ENCODE measurements at places on chromosomes 1 and 21.

- DNase-seq: no peak
These were observed 224.8 kb upstream of the SGIP1 start for GRCh38 chr1:66309006-66309741.

GRCh38 chr1:25433389-25434186 lies 2.9 kb downstream of the MACO1 start:
- DNase-seq: no peak

GRCh38 chr1:98130408-98130807 lies 209.6 kb upstream of the DPYD start:
- DNase-seq: no peak

DNA sequence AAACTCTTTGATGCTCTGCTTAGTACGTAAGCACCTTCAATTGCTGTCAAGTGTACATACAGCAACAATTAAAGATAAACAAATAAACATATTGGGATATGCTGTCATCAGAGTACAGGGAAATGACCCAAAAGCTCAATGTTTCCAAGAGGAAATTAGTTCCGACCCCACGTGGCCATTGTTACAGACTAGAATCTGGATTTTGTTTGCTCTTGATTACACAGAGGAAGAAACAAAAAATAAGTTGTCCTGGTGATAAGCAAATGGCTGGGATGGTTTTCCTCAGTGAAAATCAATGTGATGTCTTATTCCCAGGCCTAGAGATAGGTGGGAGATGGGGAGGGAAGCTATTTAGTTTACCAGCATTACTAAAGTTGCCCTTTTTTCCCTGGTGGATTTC lies 113.0 kb upstream of the UBE2U start:
- DNase-seq: no peak

- no peak for DNase-seq
These were observed 11.5 kb downstream of the ACADM start for GRCh38 chr1:75736016-75736415.

DNA sequence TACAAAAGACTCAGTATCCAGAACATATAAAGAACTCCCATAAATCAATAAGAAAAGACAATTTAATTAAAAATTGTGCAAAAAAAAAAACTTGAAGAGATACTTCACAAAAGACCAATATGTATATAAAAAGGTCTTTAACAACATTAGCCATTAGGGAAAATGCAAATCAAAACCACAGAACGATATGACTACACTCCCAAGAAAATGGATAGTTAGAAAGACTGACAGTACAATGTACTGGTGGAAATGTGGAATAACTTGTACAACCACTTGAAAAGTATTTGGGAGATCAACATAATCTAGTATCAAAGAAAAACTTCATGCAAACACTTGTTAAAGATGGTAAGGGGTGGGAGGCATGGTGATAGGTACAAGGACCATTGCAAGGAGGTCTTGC lies 3.9 kb upstream of the CLCA1 start:
- DNase-seq: no peak

DNA sequence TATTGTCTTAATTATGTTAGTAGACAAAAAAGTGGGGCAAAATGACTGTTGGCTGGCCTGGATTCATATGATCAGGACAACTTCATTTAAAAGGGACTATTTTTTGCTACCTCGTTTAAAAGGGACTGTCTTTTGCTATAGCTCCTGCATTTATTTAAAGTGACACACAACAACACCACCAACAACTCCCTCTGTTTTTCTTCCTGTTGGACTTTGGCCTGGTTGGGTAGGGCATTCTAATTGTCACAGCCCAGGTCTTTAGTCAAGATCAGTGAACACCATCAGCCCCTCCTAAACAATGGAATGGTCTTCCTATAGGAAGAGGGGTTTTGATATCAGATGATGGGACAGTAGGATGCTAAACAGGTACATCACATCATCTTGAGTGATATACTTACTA lies 241.8 kb downstream of the GPR52 start:
- DNase-seq: no peak

DNA sequence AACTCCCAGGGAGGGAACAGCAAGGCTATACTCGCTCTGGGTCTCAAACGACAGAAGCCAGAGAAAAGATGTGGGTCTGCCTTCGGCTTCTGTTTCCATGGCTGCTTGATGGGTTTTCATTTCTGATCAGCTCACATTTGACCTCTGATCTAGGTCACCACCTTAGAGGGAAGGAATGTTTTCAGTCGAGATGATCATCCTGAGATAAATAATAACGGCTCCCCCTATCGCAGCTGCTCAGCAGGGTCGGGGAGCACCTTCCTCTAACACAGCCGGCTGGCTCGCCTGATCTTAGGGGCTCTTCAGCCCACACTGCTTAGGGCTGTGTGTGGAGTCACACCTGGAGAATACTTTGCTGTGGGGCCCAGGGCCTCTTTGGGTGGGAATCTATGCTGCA lies 53.1 kb upstream of the ZNF648 start:
- no peak for DNase-seq

GRCh38 chr1:202697038-202697437 lies 13.2 kb downstream of the SYT2 start:
- DNase-seq: no peak

GRCh38 chr1:109806733-109807400 lies 43.1 kb upstream of the EPS8L3 start:
- DNase-seq: no peak

- no peak for DNase-seq
These were observed 341.6 kb downstream of the MATN1 start for GRCh38 chr1:30381671-30382365.

- peak; percentile 25 for DNase-seq
These were observed 2.0 kb downstream of the MEF2D start for GRCh38 chr1:156498432-156499193.

DNA sequence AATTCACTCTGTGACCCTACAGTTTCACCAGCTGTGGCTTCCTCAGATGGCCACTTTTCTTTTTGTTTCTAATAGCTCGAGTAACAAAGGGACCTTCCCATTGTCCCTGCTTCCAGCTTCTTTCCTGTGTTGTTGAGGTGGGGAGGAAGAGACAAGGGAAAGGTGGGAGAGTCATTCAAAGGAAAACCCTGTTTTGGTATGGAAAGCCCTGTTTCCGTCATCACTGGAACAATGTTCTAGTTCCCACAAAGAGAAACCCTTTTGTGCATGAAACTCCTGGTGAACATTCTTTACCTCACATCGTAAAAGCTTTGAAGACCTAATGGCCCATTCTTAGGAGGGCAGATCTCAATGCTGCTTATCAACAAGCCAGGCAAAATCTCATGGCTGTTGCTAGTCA lies 62.2 kb downstream of the ABCA4 start:
- no peak for DNase-seq

DNA sequence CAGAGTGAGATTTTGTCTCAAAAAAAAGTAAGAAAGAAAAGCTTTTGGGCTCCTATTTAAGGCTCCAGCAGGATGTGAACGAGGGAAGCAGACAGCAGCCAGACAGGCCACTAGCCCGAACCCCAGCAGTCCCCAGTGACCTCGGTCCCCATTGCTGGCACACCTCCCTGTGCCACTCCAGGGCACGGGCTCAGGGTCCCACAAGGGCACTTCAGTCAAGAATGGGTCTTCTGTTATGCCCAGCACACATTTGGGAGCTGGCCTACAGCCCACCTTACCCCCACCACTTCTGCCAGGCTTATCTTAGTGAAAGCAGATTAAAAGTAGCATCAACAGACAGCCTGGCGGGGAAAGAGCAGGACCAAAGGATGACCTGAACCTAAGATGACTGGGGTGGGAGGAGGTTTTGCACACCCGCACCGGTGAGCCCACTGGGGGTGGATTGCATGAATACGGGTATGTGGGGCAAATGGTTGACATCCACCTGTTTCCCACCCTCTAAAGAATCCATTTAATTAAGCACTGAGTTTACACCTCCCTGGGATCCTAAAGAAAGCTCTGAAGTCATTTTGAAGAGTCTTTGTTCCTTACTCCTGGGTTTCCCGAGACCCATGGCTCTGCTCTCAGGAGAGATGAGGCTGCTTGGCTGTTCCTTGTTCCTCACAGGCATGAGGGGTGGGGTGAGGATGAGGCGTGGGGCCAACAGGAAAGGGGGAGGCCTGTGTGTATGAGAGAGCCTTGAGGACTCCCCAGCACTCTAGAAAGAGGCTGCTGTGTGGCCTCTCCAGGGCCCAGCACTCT lies 4.7 kb downstream of the CHI3L1 start:
- DNase-seq: no peak

GRCh38 chr21:45959779-45960390 lies 21.7 kb upstream of the COL6A1 start:
- DNase-seq: no peak

GRCh38 chr1:101253976-101254674 lies 17.3 kb downstream of the S1PR1 start:
- DNase-seq: peak; percentile 46

- no peak for DNase-seq
These were observed 912 bp upstream of the PKNOX1 start for GRCh38 chr21:42973309-42973990.

DNA sequence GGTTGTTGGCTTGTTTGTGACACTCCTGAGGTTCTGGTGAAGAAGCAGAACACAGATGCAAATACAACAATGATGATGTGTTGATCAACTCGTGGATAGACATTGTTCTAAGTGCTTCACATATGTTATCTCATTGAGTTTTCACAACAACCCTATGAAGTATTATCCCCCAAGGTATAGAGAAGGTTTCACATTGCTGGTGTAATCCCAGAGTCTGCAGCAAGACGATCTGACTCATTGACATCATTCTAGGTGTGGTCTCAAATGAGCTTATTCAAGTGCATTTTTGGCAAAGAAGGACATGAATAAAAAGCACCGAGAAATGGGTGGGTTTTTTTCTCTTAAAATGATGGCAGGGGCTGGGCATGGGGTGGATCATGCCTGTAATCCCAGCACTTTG lies 64.1 kb upstream of the SCAF4 start:
- no peak for DNase-seq

GRCh38 chr1:226135059-226135651 lies 51.4 kb downstream of the ACBD3 start:
- no peak for DNase-seq

- peak; percentile 58 for DNase-seq
These were observed 504 bp downstream of the SCCPDH start for GRCh38 chr1:246724731-246725095.

DNA sequence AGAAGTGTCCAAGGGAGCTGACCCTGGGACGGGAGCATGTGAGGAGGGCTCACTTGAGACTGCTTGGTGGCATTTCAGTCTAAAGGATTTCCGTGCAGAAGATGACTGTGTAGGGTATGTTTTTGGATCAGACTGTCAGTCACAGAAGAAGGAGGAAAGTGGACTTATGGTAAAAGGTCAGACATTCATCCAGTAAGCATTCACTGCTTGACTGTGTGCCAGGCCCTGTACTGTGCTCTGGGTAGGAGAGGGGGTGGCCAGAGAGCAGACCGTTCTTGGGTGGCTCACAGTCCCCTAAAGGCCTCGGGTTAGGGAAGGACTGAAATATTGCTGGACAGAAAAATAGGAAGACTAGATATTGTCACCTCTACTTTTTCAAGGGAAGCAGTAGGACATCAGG lies 2.1 kb upstream of the SERINC2 start:
- DNase-seq: no peak

GRCh38 chr1:46489638-46490405 lies at the start of gene DMBX1:
TSS of gene DMBX1 (plus strand) at chr1:46489836. CDS start at chr1:46507011, 17,175 bp downstream.
- DNase-seq: peak; percentile 30

DNA sequence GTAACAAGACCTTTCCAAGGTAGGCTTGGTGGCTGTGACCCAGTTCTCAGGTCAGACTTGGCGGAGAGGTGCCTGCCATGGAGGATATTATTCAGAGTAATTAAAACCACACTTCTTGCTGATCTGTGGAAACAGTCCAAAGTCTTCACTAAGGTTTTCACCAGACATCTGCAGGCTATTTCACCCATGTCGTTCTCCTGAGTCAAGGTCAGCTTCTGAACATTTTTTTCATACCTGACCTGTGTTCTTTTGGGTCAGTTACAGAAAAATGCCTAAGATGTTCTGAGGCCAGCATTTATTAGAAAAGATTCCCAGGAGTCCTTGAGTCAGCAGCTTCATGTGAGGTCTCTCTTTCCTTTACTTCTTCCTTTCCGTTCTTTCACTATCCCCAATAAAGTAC lies 54.9 kb downstream of the RGL1 start:
- DNase-seq: no peak

- DNase-seq: no peak
These were observed 108.5 kb downstream of the COP1 start for GRCh38 chr1:176098560-176098959.

- DNase-seq: no peak
These were observed 6.6 kb downstream of the WDR77 start for GRCh38 chr1:111442457-111442856.

DNA sequence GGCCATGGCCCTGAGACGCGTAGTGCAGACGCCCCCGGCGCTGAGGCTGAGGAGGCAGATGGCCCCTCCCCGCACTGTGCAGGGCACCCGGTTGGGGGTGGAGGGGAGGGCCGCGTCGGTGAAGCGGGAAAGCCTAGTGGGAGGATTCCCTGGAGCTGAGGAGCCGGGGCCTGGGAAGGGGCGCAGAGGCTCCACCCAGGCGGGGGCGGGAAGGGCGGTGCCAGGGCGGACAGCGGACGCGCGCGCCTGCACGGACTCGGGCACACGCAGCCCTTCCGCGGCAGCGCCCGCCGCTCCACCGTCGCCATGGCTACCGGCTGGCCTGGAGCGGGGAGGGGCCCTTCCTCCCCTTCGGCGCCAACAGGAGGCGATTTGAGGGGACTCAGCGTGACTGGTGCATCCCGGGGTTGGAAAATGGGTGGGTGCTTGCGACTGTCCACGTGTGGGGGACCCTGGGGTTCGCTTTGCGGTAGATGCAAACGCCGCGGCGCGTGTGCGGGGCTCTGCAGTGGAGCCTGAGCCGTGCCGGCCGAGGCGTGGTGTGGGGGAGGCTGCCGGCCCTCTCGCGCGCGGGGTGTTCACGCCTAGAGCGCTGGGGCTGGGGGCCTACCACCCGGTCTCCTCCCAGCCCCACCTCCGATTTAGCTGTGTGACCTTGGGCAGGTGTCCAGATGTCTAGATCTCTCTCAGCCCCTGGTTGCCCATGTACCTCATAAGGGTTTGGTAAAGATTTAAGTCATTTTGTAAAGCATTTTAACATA lies 35.1 kb downstream of the PTPRF start:
- no peak for DNase-seq

GRCh38 chr1:42734201-42735035 lies 5.6 kb downstream of the CLDN19 start:
- no peak for DNase-seq

DNA sequence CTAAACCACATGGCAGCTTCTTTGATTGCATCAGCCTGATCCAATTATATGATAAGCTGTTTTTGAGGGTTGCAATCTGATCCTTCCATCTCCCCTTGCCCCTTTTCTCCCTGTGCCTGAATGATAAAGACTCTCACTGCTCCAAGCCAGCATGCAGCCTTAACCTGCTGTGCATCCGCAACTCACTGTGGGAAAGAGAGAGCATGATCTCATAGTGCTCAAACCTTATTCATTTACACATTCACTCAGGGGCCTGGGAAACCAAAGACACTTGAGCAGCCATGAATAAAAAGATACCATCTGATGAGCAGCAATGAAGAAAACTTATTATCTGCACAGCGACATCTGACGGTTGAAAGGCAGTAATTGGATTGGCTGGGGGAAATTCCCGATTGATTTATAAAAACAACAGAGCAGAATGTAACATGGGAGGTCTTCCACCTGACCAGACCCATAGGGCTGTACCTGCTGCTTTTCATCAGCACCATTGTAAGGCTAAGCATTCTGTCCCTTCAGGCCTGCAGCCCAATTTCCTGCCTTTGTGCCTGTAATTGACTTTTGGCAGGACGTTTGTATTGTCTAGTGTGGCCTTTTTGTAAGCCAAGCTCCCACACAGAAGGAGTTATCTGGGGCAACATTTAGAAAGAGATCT lies 62.5 kb downstream of the KIAA0040 start:
- DNase-seq: no peak

GRCh38 chr1:117512728-117513321 lies 93.0 kb upstream of the TENT5C start:
- DNase-seq: peak; percentile 27
